Islet precursor cell (in vitro differentiated cells): ENCODE measurements at places on chromosomes 6 and 20.

DNA sequence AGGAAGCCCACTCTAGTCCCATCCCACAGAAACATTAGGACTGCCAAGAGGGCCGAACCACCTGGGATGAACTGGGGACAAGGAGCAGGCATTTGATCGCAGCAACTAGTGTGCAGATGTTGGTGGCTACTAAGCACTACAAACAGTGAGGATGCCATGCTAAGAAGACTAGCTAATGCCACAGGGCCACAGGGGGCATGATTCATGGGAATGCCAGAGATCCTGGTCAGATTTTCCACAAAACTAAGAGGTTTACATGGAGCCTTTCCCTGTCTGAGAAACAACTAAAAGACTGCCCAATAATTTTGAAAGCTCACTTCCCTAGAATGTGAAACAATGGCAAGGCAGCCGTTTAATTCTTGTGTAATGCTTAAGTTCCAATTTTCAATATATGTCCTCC lies 375.9 kb upstream of the PTCHD4 start:
- no peak for DNase-seq

GRCh38 chr20:12166053-12166717 lies 248.5 kb downstream of the BTBD3 start:
- DNase-seq: no peak

GRCh38 chr6:139996253-139996834 lies 621.9 kb upstream of the CITED2 start:
- DNase-seq: peak; percentile 60

DNA sequence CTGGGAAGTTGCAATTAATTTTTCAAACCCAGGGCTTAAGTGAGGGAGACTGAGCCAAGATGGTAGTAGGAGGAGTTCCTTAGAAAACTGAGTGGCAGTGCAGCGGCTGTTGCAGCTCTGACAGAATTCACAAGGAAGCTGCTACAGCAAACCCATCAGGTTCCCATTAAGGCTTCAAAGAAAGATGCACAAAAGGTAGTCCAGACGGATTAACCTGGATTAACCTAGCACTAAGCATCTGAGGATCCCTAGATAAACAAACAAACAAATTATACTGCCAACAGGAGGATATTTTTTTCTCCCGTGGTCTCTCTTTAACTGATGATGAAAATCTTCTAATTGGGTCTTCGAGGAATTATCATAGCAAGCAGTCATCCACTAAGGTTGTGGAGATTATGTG lies 5.2 kb downstream of the TENT5A start:
- DNase-seq: no peak

DNA sequence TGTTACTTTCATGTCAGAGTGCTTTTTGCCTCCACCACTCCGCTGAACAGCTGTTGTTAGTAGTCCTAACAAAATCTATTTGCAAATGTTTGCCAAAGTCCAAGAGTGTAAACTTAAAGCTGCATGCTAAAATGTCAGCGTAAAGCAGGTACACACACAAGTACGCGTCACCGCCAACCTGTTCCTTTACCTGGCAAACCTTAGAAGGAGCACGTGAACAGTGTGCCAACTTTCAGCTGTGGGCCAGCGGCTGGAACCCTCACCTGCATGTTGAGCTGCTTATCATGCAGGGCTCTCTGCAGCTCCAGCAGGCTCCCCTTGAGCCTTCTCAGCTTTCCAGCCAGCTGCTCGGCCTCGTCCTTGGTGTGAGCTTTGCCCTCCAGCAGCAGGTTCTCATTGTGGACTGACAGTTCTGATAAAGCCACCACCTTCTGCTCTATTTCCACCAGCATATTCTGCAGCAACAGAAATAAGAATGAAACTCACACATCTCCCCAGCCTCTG lies 359.3 kb downstream of the SYNE1 start:
- no peak for DNase-seq

- no peak for DNase-seq
These were observed 166.0 kb downstream of the TRMT11 start for GRCh38 chr6:126152372-126152745.

DNA sequence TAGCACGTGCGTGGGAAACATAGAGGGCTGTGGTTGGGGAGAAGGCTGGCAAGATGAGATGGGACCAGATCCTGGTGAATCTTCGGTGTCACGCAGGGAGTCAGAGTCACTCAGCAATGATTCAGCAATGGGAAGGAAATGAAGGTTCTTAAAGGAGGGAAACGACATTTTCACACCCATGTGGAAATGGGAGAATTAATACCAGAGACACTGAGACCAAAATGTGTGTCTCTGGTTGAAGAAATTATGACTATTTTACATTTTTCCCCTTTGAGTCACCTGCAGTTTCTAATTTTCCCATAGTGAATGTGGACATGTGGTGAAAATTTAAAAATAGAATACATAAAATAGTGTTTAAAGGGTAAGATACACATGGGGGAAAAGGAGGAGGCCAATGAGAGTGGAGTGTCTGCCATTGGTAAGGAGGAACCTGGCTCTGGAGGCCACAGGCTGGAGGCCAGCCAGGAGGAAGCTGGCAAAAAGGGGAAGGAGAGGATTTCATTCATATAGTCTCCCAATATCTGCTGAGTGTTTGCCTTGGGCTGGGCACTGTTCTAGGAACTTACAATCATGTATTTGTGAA lies 17.5 kb downstream of the NRN1 start:
- DNase-seq: no peak

DNA sequence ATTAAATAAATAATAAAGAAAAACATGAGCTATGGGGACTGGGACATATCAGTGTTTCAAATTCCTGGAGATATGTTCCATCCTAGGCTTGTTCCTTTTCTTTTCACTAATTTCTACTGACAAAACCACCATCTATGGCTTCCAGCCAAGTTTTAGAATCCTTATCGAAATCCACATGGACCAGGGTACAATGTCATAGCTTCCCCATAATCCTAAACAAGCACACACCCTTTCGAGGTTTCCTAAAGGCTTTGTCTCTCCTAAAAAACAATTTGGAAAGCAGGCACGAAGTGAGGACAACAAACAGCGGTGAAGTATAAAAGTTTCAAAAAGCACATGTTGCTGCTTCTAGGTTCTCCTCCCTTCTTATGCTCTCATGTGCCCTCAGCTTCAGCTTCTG lies 13.3 kb upstream of the DST start:
- DNase-seq: no peak

DNA sequence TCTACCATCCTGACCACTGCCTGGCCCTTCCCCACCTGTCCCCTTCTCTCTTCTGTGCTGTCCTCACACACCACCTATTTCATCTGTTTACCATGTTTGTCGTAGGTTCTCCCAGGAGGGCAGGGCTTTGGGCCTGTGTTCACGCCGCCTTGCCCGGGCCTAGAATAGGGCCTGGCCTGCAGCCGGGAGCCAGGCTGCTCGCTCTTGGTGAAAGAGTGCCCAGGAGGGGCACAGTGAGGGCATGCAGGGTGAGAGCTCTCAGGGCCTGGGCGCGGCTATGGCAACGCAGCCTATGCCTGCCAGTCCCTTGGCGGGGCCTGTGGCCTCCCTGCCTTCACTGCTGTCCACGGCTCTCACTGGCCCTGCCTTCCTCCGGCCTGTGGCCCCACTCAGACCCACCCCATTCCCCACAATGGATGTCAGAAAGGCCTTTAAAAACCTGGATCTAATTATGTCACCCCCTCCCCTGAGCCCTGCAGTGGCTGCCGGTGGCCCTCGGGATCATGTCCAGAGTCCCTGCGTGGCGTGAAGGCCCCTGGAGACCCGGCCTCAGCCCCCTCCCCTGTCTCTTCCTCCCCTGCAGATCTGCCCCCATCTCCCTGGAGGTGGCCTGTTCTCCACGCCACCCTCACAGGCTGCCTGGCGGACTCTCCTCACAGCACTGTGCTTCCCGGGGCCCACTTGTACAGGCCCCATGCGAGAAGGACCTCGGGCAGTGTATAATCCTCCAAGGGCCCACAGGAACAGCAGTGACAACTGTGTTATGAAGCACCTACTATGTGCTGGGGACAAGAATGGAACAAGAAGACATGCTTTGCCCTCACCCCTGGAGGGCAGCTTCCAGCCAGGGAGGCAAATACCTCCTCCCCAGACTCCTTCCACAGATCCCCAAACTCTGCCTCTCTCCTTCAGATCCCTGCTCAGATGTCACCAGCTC lies 22.9 kb upstream of the NOL4L start:
- no peak for DNase-seq

DNA sequence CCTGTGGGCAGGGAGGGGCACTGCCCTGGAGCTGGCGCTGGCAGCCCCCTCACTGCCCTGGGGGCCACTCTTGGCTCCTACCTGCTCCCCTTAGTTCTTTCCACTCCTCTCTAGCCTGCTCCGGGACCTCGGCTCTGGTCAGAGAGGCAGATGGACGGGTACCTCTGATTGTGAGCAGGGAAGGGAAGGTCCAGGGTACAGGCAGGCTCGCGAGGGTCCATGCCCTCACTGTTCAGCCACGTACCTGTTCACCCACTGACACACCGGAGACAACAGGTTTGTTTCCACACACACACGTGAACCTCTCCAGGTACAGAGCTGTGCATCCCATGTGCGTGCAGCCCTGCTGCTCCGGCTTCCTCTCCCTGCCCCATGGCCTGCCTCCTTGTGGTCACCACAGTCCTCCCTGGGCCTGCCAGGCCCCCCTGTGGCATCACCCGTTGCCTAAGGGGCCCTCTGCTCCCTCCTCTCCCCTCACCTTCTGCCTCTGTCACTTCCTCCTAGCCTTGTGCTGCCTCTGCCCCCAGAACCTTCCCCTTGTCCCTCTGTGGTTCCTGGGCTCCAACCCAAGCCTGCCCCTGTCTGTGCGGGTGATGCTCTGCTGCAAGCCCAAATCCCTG lies 2.3 kb downstream of the EMILIN3 start:
- DNase-seq: no peak
